ENCODE measurements at places on chromosomes 11 and 22. TPM values are rescaled to one million over a fixed set of nuclear protein-coding genes. Genes with fewer than 3 reads are reported as not detected.

HSPB2 gene
- not detected for total RNA-seq

SLC22A8 gene
- total RNA-seq = not detected

KRTAP5-10 gene
- not detected for total RNA-seq

HTR3B gene
- total RNA-seq = not detected

DNA sequence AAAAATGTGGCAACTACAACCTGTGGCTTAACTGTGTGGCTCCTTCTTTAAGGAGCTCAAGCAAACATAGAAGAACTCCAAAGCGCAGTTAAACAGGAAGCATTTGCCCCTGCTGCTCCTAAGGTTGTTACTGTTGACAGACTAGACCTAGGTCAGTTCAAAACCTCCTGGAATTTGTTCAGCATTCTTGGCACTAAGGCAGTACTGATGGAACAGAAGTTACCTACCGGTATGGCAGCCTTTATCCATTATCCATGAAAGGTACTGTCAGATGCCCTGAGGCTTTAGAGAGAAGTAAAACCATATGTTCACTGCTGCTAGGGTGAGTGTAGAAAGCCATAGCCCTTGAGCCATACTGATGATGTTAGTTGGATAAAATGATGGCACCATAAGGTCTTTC lies 916.5 kb upstream of the FAT3 start:
- no peak overlapping the region for H3K27ac ChIP-seq
- no peaks in the 10 kb centered on the region for H3K27me3 ChIP-seq
- no peaks in the 10 kb centered on the region for H3K36me3 ChIP-seq
- no peaks in the 10 kb centered on the region for H3K4me1 ChIP-seq
- no peak overlapping the region for H3K4me3 ChIP-seq

- no peaks in the 10 kb centered on the region for H3K36me3 ChIP-seq
- no peak overlapping the region for H3K4me3 ChIP-seq
- H3K4me1 ChIP-seq = no peaks in the 10 kb centered on the region
- H3K27ac ChIP-seq = no peak overlapping the region
- peaks cover 3% of the 10 kb centered on the region for H3K27me3 ChIP-seq
These were observed 57.2 kb upstream of the ALDH3B2 start for GRCh38 chr11:67731583-67731982.

GRCh38 chr22:42670921-42671709 lies 21.9 kb upstream of the CYB5R3 start:
- H3K27ac ChIP-seq = no peak overlapping the region
- H3K36me3 ChIP-seq = no peaks in the 10 kb centered on the region
- H3K4me3 ChIP-seq = no peak overlapping the region
- DNase-seq = no peak
- H3K4me1 ChIP-seq = no peaks in the 10 kb centered on the region

All from K562 (cell line).